ENCODE measurements at places on chromosomes 5 and 9.

DNA sequence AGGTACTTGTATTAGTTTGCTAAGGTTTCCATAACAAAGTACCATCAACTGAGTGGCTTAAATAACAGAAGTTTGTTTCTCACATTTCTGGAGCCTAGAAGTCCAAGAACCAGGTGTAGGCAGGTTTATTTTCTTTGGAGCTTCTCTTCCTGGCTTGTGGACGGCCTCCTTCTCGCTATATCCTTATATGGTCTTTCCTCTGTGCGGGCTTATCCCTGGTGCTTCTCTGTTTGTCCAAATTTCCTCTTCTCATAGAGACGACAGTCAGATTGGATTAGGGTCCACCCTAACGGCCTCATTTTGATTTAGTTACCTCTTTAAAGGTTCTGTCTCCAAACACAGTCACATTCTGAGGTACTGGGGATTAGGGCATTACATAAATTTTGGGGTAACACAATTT, 88.3 kb downstream of the RMI1 start:
- DNase-seq, result no peak

- no peak for DNase-seq
These were observed 31.4 kb upstream of the SELENOP start for GRCh38 chr5:42842921-42843641.

DNA sequence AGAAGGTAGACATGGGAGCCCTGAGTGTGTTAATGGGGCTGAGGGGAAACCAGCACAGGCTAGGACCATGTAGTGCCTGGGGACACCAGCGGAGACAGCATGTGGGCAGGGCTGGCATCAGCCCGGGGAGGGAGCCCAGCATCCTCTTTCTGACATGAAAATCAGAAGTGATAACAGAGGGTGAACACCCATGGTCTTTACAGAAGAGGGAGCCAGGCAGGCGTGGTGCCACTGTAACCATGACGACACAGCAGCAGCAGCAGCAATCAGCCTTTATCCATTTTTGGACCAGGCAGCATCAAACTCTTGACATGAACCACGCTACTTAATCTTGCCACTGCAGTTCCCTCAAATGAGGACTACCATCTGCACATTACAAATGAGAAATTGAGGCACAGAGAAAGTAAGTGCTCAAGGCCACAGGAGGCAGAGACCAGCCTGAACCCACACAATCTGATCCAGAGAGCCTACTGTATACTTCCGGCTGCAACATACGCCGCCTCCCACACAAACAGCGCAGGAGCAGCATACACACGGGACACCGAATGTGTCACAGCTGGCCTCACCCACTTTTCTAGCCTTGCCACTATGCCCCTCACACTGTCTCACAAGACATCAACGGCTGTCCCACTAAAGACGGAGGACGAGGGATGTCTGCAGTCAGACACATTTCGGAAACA, 23.8 kb downstream of the CAMSAP1 start:
- DNase-seq, result no peak

DNA sequence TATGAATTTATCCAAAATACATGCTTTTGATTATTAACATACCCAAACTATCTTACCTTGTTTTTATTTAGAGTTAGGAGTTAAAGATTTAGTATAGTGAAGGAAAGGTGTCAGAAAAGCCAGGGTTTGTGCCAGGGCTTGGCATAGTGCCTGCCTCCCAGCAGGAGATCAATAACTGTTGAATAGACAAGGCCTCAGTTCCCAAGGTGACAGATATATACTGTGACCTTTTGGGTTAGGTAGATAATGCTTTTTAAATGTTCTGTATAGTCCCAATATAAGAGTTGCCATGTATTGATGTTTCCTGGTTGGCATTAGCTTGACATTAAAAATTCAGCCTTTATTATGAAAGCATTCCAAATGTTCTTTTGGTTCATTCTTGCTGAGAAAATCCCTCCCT, 121.8 kb downstream of the MCTP1 start:
- no peak for DNase-seq

DNA sequence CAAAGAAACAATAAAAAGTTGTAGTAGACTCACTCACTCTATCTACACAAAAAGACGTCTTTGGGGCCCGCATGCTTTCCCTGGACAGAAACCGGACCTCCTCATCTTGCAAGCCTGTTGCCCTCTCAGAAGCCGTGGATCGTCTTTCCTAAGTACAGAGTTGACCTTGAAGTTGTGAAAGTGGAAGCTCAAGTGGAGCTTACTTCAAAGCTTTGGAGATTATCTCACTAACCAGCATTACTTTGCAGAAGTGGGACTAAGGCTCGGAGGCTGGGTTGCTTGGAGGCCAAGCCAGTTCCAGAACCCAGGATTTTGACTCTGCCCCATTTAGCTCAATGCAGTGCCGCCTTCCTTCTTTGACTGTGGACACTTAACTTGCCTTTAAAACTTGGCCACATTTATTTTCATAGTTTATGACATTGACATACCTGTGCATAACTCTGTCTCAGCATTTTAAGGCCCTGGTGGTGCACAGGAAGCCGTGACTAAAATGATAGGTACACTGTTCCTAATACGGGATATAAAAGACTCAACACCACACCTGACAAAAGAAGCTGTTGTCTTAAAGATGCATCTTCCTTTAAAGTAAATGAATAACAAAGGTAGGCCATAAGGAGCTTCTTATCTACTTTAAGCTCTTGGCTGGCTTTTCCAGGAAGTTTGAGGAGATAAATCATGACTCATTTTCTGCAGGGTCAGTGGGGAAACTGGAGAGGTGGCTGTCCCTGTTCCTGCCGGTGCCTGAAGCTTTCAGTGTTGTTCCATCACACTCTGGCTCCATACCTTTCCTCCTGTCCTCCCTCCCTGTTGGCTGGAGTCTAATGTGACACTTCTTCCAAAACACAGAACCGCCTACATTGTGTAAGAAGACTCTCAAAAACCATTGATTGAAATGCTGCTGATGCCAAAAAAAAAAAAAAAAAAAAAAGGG, 10.7 kb downstream of the SLC25A25 start:
- DNase-seq, result no peak

DNA sequence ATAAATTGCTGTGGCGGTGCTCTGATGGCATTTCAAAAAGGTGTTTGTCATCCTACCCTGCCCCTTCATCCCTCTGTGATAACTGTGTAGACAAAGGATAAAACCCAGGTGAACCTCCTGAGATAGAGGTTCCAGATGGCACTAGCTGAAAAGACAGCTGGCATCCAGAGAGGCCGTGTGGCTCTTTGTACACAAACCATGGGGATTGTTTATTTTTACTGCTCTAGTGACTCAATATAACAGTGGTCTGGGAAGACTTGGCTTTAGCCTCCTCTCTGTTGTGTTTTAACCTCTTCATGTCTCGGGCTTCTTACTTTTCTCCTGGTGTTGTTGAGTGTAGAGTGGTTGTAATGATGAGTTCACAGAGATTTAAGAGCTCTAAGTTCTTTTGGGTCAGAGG, 48.8 kb downstream of the SH3GL2 start:
- DNase-seq, result no peak

DNA sequence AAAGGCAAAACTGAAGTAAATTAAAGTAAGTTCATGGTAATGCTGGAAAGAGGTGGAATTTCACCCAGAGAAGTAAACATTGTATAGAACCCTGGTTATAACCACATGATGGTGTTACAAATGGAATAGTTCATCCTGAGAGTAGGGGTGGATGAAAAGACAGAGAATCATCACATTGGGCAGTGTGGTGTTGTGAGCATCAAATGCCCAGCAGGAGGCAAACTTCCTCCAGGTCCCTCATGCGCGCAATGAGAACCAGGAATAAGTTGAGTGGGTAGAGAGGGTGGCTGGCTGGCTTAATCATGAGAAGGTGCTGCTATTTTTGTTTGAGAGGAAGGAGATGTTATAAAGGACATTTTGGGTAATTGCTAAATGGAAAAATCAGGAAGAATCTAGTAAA, 163.3 kb upstream of the HMHB1 start:
- no peak for DNase-seq

GRCh38 chr9:74663439-74663838, 166.3 kb downstream of the RORB start:
- DNase-seq, result no peak

DNA sequence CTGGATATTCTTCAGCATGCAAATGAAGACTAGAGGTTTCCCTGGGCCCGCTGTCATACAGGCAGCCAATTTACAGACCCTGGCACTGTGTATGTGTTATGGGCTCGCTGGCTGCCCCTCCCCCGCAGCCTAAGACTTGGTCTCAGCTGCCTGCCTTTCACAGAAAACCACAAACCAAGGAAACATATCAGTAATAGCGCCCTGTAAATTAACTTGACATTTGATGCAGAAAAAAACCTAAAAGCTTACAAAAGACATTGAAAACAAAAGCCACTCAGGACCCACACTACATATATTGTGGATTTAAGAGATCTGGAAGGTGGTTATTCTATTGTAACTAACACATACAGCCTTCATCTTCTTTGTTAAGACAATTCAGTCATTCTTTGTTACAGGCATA, 287.0 kb upstream of the TMEM161B start:
- DNase-seq, result no peak

- no peak for DNase-seq
These were observed 8.4 kb downstream of the SEMA5A start for GRCh38 chr5:9537223-9538141.

DNA sequence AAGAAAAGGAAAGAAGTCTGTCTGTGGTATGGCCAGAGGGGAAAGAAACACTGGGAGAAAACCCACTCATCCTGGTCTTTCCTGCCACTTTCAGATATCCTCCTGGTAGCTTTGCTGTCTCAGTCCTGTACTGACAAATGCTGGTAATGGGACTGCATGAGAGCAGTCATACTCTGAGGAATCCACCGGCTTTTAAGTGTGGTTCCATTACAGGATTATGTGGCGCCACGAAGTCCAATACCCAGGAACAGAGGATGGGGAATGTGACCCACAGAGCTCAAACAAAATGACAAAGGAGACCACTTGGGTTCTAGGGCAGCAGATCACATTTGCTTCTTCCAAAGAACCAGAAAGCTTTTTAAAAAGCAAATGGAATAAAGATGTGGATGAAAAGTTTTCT, 26.3 kb upstream of the FBP1 start:
- DNase-seq, result no peak

- no peak for DNase-seq
These were observed 109.8 kb upstream of the NFIL3 start for GRCh38 chr9:91533382-91533781.

DNA sequence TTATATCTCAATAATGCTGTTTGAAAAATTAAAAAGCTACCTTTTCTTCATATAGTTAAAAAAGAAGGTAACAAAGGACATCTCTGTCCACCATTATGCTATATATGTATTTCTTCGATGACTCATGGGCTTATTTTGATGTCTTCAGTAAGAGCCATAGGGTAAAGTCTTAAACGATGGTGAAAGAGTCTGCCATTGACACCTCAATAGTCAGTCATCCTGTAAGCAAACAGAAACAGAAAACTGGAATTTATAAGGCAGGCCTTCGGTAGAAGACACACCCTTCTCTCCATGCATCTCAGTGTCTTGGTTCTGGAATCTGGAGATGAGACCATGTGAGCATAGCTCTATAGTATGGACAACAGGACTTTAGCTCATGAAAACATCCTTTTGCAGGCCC, 87.0 kb upstream of the ZNF462 start:
- DNase-seq, result no peak
